ENCODE measurements at places on chromosomes 2 and 18.
A peak's percentile ranks its signal among the peaks of the same experiment; 100 is the strongest.

DNA sequence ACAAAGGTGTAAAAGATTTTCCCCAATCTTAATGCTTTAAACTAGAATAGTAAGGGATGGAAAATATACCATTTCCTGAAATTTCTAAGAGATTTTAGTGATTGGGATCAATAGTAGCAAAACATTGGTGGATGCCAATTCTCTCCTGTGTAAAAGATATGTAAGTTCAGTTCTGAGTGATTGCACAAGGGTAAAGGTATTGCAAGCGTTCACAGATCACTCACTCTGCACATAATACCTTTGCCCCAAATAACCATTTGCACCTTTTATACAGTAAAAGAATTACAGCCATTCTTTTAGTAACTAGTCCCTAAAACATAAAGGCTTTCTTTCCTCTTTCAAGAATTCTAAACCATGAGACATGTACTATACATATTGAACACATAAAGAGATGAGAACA lies 13.0 kb upstream of the ZCCHC2 start:
- no peak for DNase-seq

DNA sequence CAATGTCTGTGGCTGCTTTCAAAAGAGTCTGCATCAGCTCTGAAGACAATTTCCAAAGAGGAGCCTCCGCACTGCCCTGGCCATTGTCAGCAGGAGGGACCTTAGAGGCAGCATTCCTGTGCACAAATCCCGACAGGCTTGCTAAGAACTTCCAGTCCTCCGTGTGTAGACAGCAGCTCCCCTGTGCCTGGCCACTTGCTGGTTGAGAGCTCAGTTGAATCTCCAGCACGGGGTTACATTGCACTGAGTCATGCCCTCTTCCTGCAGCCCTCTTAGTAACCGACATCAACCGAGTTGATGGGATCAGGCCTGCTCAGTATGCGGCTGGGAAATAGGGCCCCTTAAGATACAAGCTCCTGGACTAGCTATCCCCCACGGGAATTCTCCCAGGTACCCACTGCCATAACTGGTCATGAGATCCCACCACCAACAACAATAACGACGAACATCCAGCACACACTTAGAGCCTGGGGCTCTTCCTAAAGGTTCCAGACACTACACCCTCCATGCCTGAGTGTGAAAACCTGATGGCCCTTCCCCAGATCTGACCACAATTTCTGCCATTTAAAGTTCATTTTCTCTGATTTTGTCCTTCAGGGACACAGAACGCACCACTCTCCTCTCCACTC lies 12.0 kb downstream of the ATP6V1B1 start:
- DNase-seq, result peak; percentile 58

- no peak for DNase-seq
Measured at GRCh38 chr2:101150306-101151145, 656 bp downstream of the TBC1D8 start.

DNA sequence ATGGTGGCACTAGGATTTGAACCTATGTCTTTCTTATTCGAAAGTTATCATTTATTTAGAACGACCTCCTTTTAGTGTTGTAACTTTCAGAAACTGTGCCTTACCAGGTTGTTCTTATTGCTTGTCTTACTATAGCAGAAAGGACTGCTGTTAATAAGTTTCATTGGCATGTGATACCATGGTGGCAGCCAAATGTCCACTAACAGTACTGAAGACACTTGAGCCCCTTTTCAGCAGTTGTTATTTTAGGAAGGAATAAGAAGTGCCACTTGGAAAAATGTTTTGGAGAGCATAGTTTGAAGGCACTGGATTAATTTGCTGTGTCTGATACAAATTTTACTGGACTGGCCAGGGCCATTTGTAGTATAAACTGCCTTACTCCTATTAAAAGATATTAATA lies 37.7 kb downstream of the CEP192 start:
- DNase-seq, result no peak

- DNase-seq, result no peak
Measured at GRCh38 chr2:183952741-183953140, 645.6 kb upstream of the ZNF804A start.

GRCh38 chr2:116859708-116860107 lies 954.8 kb upstream of the DDX18 start:
- no peak for DNase-seq

- no peak for DNase-seq
Measured at GRCh38 chr2:75705921-75706320, 4.8 kb downstream of the GCFC2 start.

DNA sequence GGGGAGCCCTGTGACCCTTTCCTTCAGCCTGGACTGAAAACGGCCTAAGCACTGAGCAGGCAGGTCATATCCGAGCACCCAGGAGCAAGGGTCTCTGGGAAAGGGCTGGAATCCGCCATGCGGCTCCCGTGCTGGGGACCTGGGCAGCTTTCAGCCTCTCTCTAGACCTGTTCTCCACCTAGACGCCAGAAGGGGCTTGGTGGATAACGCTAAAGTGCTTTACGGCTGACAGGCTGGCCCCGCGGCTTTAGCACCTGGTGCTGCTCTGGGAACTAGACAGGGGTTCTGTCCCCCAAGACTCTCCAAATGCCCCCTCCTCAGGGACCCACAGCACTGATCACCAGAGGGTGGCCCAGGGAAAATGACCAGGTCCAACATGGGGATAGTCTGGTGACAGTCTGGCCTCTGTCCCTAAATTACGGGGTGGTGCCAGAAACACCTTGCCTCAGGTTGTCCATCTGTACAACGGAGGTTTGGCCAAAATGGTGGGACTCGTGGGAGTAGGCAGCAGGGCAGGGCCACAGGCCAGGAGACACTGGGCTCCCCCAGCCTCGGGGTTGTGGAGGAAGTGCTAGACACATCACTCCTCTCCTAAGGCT lies 13.0 kb downstream of the SDC1 start:
- DNase-seq, result no peak

DNA sequence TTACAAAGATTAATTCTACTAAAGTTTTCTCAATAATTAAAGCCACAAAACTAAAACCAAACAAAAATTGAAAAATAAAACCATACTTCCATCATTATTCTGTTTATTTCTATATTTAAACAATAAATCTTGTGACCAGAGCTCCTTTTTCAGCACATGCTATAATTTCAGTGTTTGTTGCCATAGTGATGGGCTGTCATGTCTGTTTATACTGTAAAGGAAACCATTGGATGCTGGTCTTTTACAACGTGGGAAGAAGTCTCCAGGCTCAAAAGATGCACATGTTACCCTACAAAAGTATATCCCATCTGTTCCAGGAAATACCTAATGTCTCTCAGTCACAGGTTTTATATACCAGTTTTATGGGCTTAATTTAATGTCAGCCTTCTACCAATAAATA lies 100.1 kb upstream of the MC2R start:
- DNase-seq, result no peak

DNA sequence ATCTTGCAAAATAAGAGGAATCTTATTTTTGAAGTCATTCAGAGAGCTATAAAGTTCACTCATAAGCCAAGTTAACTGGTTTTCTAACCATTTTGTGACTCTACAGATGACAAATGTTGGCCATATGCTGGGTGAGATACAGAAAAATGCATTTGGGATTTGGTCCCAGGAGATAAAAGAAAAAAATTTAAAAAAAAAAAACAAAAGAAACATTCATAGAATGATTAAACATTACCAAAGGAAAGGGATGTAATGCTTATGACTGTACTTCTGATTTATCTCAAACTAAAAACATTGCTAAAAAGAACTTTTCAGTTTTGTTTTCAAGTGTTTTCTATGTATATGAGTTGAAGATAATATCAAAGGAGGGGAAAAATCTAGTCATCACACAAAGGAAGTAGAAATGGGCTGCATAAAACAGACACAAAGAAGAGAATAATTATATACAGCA lies 43.1 kb downstream of the PELI1 start:
- peak; percentile 36 for DNase-seq

GRCh38 chr2:105007367-105007766 lies 30.5 kb upstream of the MRPS9 start:
- DNase-seq, result no peak

DNA sequence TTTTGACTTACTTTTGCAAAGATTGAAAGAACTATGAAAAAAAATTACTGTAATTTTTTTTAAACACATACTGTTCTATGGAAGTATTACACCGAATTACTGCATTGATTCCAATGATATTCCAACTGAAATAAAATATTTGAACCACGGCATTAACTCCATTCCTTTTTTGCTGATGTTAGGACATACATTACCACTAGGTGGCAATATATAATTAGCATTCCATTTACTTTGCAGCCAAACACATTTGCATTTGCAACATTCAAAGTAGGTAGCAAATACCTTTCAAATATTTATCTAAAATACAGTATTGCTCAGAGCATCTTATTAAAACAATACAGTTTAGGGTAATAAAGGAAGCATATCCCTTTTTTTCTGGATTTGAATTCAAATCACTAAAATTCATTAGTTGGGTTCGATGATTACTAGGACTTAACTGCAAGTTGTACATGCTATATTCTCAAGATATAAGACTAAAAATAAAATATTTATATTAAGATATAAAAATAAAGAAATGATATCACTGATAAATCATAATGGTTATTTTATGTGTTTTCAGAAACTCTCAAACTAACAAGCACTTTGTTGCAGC lies 31.3 kb downstream of the LANCL1 start:
- peak; percentile 19 for DNase-seq

GRCh38 chr2:8204711-8205110 lies 477.1 kb upstream of the ID2 start:
- DNase-seq, result no peak

DNA sequence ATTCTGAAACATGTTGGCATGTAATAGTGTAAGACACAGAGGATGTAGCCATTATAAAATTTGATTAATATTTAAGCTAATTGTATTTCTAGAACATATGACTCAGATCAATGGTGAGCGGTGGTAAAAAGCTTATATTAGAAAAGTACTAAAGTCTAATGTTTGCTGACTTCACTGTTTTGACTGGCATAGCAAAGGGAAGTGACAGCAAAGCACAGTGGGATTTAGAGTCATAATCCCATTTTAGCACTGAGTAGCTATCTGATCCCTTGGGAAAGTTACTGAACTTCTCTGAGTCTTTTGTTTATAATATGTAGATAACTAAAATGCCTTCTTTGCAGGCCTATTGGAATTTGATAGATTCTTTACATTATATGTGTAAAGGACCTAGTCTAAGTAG lies 60.4 kb downstream of the KIAA1328 start:
- DNase-seq, result no peak

- no peak for DNase-seq
Measured at GRCh38 chr2:170354855-170355780, 177.2 kb downstream of the MYO3B start.

- no peak for DNase-seq
Measured at GRCh38 chr2:111099402-111099801, 21.3 kb upstream of the BCL2L11 start.

GRCh38 chr2:18837240-18837639 lies 247.9 kb upstream of the NT5C1B start:
- no peak for DNase-seq

- peak; percentile 57 for DNase-seq
Measured at GRCh38 chr18:48711651-48712486, 173.0 kb downstream of the CTIF start.

- no peak for DNase-seq
Measured at GRCh38 chr2:176383836-176384442, 114.7 kb downstream of the MTX2 start.

DNA sequence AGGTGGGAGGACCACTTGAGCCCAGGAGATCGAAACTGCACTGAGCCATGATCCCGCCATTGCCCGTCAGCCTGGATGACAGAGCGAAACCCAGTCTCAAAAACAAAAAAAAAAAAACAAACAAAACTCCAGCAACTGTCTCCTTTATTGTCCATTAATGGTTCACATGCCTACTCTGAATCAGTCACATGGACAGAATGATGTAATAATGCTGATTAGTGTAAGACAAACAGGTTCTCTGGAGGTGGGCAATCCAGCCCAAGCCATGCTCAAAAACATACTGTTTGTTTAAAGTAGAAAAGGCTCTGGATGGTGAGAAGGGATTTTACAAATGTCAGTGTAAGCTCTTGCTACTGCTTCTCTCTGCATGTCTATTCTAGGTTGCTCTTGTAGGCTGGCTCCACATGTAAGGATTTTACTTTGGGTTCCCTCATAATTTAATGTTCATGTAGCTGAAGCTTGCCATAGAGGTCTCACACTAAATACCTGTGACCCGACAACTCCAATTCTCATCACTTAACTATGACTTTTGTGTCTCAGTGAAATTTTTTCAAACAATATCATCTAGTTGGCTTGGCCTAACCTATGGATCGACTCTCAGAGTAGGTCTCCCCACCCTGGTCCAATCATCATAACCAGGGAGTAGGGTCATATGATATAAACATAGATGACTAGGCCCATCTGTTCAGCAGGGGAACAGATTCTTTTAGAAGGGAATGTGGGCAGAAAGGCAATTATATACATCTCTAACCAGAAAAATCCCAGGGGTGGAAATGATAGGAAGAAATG lies 83.9 kb upstream of the SLC39A10 start:
- DNase-seq, result peak; percentile 54

- DNase-seq, result peak; percentile 74
Measured at GRCh38 chr2:217836901-217837491, 165.8 kb downstream of the TNS1 start.

DNA sequence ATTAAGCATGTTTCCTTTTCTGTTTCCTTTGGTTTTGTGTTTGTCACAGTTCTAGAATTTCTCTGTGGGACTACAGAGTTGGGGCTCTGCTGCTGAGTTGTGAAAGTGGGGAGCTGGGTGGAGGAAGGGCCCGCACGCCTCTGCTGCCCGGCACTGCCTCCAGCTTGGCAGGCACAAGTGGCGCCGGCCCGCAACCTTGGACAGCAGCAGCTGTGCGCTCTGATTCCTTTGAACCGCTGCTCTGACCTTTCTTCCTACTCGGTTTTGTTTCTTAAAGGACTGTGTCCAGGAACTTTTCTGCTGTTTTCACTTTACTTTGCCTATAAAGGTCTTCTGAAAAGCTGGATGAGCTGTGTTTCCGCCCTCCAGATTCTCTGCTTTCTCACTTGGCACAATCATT lies 137.6 kb upstream of the ALPP start:
- no peak for DNase-seq

GRCh38 chr2:58698620-58699019 lies 457.5 kb upstream of the FANCL start:
- no peak for DNase-seq

GRCh38 chr2:52879561-52879960 lies 888.0 kb upstream of the CHAC2 start:
- DNase-seq, result no peak

DNA sequence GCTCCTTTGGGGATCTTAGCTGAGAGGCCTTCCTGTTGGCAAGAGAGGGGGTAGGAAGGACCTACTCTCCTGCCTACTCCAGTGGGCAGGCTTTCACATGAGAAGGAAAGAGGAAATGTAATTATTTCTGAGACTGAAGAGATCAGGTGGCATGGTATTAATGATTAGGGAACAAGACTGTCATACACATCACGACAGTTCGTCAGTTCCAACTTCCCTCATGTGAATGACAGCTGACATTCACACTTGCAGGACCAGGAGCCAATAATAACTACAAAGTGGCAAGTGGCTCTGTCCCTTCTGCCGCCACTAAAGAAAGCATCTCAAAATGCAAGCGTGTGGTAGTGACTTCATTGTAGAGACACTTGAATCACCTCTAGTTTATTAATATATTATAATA lies 90.0 kb downstream of the ZCCHC2 start:
- DNase-seq, result no peak
